ENCODE measurements at places on chromosomes 1 and 21.

- peak within 1 kb of the TSS; percentile 97 for H3K4me3 ChIP-seq
- H3K36me3 ChIP-seq: peaks cover 9% of the 10 kb centered on the region
- no peaks in the 10 kb centered on the region for H3K27me3 ChIP-seq
Observed at GRCh38 chr21:32278518-32279376, at the start of gene MIS18A. Gene MIS18A, minus strand, starts transcription at chr21:32279049. Its CDS starts 35 bp downstream, at chr21:32279014.

DNA sequence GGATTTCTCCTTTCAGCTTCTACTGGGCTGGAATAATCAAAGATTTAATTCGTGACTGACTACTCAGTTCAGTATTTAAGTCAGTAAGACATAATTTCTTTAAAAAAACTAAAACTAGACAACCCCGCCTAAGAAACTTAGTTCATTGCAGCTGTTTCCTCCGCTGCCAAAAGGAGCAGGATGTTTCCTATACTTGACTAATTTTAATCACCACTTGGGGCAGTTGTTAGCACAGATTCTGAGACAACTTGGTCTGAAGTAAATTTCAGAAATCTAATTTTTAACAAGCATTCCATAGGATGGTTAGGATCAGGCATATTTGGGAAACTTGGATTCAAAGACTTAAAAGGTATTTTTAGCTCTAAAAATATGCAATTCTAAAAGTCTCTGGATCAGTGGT is 34.0 kb downstream of the EPRS1 start:
- H3K27ac ChIP-seq: no peak overlapping the region
- no peaks in the 10 kb centered on the region for H3K27me3 ChIP-seq
- H3K4me1 ChIP-seq: no peaks in the 10 kb centered on the region
- H3K36me3 ChIP-seq: peaks cover 97% of the 10 kb centered on the region
- H3K4me3 ChIP-seq: no peak overlapping the region
- peak; percentile 29 for DNase-seq

DNA sequence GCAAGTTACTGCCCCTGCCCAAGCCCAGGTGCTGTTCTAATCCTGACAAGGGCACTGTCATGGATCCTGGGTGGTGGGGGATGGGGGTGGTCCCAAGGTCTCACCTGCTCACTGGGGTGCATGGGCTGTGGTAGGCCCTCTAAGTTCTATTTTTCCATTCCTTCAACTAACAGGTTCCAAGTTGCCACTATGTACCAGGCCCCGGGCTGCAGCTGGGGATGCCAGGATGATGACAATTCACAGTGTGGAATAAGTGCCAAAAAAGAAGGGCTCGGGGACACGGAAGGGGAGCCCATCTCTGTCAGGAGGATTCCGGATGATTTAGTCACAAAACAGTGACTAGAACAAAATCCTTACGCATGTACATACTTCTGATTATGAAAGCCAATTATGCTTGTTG is 76.0 kb downstream of the STUM start:
- H3K27me3 ChIP-seq: no peaks in the 10 kb centered on the region
- H3K4me3 ChIP-seq: no peak overlapping the region
- no peaks in the 10 kb centered on the region for H3K36me3 ChIP-seq
- peaks cover 30% of the 10 kb centered on the region for H3K4me1 ChIP-seq

GRCh38 chr1:13700521-13701270 is 708 bp downstream of the PRDM2 start:
- no peaks in the 10 kb centered on the region for H3K36me3 ChIP-seq
- H3K27me3 ChIP-seq: no peaks in the 10 kb centered on the region
- H3K4me3 ChIP-seq: peak overlapping the region; percentile 63
- DNase-seq: peak; percentile 70

GRCh38 chr1:149884433-149885338 is 14.7 kb upstream of the BOLA1 start:
- DNase-seq: peak; percentile 72
- H3K27ac ChIP-seq: peak overlapping the region; percentile 100
- no peaks in the 10 kb centered on the region for H3K27me3 ChIP-seq
- peak overlapping the region; percentile 69 for H3K4me3 ChIP-seq
- H3K36me3 ChIP-seq: no peaks in the 10 kb centered on the region
- peaks cover 34% of the 10 kb centered on the region for H3K4me1 ChIP-seq

DNA sequence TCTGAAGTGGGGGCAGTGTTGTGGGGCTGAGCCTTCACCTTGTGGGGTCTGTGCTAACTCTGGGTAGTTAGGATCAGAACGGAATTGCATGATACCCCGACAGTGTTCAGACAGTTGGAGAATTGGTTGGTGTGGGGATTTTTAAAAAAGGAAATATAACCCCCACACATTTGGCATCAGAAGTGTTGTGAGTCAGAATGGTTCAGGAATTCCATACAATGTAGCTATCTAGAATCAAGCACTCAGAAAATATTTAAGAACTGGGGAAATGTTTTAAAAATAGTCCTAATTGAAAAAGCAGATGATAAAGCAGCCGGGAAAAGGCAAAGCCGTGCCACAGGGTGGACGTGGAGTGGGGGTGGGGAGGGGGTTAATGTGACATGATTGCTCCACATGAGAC is 6.5 kb upstream of the S100A7 start:
- H3K27ac ChIP-seq: no peak overlapping the region
- H3K4me3 ChIP-seq: no peak overlapping the region
- H3K36me3 ChIP-seq: no peaks in the 10 kb centered on the region
- no peaks in the 10 kb centered on the region for H3K27me3 ChIP-seq

DNA sequence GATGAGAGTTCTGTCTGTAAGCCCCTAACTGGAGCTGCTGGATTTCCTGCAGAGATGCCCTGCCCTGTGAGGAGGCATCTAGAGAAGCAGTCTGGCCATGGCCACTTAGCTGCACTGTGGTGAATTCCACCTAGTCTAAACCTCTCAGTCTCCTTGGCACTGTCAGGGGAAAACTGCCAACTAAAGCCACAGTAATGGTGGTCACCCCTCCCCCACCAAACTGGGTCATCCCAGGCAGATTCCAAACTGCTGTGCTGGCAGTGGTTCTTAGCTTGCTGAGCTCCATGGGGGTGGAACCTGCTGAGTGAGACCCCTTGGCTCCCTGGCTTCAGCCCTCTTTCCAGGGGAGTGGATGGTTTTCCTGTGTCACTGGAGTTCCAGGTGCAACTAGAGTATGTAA is 740.6 kb downstream of the RWDD3 start:
- no peak for DNase-seq
- H3K4me3 ChIP-seq: no peak overlapping the region
- no peaks in the 10 kb centered on the region for H3K27me3 ChIP-seq
- no peaks in the 10 kb centered on the region for H3K36me3 ChIP-seq
- no peak overlapping the region for H3K27ac ChIP-seq

GRCh38 chr1:67886076-67886475 is 52.8 kb upstream of the GNG12 start:
- no peaks in the 10 kb centered on the region for H3K27me3 ChIP-seq
- no peaks in the 10 kb centered on the region for H3K4me1 ChIP-seq
- H3K27ac ChIP-seq: no peak overlapping the region
- DNase-seq: no peak
- no peaks in the 10 kb centered on the region for H3K36me3 ChIP-seq

DNA sequence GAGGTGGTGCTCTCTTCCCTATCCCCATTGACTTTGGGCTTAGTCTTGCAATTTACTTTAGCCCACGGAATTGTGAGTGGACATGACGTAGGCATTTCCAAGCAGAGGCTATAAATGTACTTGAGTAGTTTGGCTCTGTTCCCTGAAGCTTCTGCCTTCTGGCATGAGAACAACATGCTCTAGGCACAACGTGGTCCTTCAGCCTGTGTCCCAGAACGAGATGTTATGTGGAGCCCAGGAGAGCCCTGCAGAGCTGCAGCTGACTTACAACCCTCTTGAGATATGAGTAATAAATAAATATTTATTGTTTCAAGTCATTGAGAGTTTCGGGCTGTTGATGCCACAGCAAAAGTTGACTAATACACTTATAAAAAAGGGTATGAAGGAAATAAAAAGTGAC is 105.2 kb upstream of the HMGB4 start:
- H3K36me3 ChIP-seq: no peaks in the 10 kb centered on the region
- no peak for DNase-seq
- no peak overlapping the region for H3K4me3 ChIP-seq
- no peaks in the 10 kb centered on the region for H3K4me1 ChIP-seq

DNA sequence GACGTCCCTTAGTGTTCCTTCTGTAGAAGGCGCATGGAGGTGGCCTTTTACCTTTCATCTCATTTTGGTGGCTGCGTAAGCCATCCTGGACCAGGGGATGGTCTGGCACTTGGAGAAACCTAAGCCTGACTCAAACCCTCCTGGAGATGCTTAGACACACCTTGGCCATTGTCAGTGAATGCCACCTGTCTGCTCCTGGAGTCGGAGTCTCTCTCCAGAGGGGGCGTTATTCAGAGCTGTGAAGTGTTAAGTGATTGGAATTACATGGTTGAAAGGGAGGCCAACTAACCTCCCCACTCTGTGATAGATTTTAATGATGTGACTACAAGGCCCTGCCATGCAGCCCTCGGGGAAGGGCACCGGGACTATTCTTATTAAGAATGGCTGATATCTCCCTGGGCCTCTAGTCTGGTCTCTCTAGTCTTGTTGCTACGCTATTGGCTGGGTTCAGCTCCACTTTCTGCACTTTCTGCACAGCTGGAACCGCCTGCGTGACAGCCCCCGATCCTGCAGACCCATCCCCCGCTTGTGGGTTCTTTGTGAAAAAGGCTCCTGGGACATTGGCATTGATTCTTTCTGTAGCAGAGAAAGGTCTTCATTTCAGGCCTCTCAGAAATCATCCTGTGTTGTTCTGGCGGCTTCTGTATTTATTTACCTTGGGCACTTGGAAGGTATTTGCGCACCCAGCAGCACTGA is 4.2 kb downstream of the RASSF5 start:
- no peak for DNase-seq
- H3K4me1 ChIP-seq: peaks cover 73% of the 10 kb centered on the region
- H3K4me3 ChIP-seq: no peak overlapping the region
- no peaks in the 10 kb centered on the region for H3K36me3 ChIP-seq

DNA sequence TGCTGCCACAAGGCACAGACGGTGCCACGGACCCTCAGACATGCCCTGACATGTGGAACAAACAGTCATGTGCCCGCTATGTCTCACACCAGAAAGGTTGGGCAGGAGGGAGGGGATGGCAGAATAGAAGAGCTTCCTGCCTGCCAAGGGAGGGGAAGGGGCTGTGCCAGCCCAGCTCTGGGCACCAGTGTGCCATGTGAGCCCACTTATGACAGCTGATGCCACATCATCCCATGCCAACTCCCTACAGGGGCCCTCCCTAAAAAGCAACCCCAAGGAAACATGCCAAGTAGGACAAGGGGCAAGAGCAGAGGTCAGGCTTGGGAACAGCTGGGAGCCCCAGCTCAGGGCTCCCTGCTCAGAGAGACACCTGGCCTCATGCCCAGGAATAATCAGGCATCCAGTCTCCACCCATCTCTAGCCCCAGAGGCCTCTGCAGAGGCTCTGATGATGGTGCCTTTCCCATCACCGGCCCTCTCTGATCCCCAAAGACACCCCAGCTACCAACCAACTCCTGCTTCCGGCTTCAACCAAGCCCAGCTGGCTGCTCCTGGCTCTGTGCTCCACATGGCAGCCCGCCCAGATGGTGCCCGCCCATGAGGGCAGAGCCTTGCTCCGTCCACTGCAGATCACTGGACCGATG is 10.3 kb downstream of the ADGRB2 start:
- H3K4me3 ChIP-seq: no peak overlapping the region
- peak; percentile 75 for DNase-seq
- H3K27me3 ChIP-seq: peaks cover 3% of the 10 kb centered on the region

DNA sequence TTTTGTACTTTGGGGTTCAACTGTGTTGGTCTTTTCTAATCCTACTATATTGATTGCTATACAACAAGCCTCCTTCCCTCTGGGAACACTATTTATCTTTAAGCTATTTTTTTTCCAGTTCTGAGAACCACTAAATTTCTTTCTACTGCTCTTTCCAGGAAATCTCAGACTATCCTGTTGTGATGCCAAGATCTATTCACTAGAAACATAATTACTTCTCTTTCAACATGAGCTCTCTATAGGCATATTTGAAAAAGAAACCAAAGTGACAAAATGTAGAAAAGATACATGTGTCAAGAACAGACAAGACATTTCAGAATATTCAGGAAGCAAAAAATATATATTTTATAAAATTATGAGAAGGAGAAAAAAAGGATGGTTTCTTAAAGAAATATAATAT is 82.9 kb downstream of the SLC44A5 start:
- DNase-seq: no peak
- H3K27ac ChIP-seq: no peak overlapping the region
- H3K4me3 ChIP-seq: no peak overlapping the region
- H3K27me3 ChIP-seq: no peaks in the 10 kb centered on the region
- H3K4me1 ChIP-seq: no peaks in the 10 kb centered on the region

Measured in stomach (tissue), 19 donors.